Activated CD4-positive, alpha-beta T cell treated with anti-CD3 and anti-CD28 coated beads, Interleukin-2, amount 50 U/mL, for 48 hours (primary cell): ENCODE measurements at places on chromosomes 1 and 21.
A peak's percentile ranks its signal among the peaks of the same experiment; 100 is the strongest.

DNA sequence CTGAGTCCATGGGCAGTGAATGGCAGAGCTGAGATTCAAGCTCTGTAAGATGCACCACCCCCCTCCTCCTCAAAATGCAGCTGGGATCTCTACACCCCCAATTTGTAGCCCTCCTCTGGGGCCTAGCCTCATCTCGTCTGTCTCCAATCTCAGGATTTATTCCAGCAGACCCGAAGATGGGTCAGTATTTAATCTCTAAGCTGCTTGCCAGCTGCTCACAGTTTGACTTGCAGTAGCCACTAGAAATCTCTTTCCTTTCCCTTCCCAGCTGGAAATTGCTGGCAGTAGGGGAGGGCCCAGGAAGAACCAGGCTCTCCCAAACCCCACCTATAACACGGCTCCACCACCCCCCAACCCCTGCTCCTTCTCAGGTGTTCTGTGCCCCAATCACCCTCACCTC lies 1.5 kb downstream of the LACTBL1 start:
- no peak for DNase-seq

DNA sequence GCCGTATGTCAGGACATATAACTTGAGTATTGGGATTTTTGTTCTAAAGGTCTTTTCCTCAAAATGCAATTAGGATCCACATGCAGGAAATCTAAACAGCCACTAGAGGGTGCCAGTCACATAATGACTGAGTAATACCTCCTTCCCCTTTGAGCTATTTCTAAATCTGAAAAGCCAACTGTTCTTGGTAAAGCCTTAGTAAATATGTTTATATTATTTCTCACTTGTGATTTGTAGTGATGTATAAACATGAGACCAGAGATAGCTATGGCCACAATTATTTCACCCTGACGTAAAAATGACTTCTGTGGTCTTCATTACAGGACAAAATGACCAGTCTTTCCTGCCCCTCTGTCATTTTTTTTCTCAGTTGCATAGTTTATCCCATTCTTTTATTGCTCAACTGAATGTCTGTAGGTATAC lies 41.0 kb upstream of the DR1 start:
- peak; percentile 41 for DNase-seq

GRCh38 chr1:214124915-214125314 lies 137.1 kb downstream of the PROX1 start:
- DNase-seq: no peak

DNA sequence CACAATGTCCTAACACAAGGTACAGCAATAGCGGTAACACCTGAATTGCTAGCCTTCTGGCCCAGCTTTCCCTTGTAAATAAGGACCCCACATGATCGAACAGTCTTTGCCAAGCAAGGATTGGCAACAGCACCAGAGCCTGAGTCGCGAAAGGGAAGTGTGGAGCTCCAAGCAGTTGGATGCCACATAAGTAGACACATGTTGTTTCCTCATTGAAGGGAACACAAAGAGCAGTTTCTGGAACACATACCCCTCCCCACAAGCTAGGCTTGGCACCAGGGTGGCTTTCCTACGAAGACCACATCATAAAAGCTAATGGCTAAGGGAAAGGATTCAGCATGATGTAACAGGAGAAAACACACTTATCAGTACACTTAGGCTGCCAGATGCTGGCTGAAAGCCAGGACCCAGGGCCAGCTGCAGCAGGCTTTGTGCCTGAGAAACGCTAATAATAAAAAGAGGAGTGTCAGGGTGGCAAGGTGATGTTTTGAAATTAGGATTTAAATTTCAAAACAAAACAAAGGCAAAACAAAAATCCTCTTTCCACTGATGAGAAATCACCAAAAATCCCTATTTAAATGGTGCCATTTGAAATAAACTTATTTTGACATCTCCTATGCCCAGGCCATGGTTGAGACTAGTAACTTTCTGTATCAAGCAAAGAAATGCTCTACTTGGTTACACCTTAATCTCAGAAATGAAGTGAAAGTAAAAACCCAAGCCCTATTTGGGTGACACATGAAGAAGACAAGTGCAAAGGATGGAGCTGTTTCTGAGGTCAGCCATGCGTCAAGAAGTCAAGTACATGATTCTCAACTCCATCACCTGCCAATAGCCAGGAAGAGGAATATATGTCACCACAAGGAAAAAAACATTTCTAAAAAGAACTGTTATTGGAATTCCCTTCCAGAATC lies 11.9 kb upstream of the CPLANE2 start:
- DNase-seq: no peak

- no peak for DNase-seq
Observed at GRCh38 chr1:78005755-78006154, 1.0 kb downstream of the DNAJB4 start.

- DNase-seq: no peak
Observed at GRCh38 chr1:219710529-219711194, 97.8 kb upstream of the ZC3H11B start.
